Globus pallidus (tissue), 1 donor: ENCODE measurements at places on chromosomes 7 and 10.

DNA sequence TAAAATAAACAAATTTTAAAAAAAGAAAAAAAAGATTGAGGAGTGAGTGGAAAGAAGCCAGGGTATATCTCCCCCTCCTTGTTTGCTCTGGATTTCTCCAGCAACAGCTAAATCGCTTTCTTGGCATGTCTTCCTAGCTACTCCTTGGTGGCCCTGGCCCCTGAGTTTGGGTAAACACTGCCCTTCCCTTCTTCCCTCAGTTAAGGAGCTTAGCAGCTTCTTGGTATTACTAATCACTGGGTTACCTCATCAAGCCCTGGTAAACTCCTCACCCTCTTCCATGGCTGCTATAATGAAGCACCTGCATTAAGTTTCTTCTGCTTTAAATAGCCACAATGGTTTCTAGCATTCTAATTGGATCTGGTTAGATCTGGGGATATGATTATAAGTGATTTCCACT lies 269.8 kb downstream of the FZD1 start:
- DNase-seq, result no peak

GRCh38 chr7:151777495-151777880 lies 99.4 kb downstream of the PRKAG2 start:
- DNase-seq, result no peak

DNA sequence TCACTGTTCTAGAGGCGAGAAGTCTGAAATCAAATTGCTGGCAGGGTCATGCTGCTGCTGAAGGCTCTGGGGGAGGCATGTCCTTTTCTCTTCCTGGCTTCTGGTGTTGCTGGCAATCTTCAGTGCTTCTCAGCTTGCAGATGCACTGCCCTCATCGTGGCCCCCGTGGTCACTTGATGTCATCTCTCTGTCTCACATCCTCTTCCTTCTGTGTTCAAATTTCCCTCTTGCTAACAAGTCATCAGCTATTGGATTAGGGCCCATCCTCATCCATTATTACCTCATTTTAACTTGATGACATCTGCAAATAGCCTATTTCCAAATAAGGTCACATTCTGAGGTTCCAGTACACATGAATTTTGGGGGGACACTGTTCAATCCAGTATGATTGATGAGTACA lies 36.6 kb upstream of the SRGN start:
- DNase-seq, result no peak

DNA sequence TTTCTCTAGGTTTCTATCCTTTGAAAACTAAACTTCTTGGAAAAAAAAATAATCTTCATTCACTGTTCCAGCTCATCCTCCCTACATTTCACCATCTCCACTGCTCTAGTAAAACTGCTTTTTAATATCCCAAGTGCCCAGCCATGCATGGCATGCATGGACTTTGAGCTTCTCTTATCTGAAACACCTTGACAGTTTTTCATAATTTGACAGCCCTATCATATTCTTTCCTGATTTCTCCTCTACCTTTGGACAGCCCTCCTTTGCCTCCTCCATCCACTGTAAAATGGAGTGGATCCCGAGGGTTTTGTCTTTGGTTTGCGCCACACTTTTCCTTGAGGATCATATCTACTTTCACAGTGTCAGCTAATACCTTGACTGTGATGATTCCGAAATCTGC lies 212.8 kb downstream of the ANK3 start:
- no peak for DNase-seq

DNA sequence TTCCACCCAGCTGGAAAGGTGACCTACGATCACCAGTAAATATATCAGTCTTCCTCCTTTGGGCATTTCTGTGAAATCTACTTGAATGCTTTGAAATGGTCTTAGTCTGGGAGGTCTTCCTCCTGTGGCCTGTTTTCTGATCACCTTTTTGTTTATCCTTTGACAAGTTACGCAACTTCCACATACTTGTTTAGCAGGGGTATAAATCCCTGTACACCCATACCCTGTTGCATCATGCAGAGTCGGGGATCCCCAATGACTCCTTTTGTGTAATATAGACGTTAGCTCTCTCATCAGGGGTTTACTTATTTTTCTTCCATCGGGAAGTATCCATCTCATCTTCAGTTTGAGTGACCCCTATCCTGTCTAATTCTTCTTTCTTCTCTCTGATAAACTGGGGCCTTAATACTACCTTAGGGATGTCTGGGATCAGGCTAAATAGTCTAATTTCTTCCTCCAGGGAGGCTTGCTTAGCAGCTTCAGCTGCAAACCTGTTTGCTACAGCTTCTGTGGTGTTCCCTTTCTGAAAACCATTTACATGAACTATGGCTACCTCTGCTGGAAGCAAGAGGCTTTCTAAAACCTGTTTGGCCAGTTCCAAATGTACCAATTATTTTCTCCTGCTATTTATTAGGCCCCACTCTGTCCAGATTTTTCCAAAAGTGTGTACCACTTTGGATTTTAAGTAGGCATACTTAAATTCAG lies 25.8 kb downstream of the MAPK8 start:
- DNase-seq, result no peak

DNA sequence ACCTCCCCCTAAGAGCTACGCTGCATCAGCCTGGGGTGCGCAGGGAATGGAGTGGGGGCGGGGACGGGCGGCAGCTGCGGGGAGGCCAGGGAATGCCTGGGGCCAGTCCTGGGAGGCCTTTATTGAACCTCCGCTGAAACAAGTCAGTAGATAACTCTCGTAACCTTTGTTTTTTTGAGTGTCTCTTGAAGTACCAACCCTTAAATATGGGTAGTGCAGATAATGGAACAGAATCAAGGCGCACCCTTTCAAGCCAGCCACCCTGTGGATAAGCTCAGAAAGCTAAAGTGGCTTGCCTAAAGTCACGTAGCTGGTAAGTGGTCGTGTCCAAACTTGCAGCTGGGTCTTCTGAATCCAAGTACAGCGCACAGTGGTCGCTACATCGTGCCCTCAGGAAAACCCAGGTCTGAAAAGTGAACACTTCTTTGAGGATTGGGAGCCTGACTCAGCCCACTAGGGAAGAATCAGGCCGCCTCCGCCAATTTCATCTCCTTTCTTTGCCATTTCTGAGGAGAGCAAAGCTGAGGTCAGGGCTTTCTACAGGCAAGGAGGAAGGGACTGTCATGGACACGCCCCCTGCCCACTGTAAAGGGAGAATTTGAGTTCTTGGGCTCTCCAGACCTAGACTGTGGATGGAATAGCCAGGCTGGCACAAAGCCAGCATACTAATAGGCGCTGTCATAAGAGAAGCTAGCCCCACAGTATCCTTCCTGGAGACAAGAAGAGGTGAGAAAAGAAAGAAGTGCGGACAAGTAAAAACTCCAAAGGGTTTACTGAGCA lies 3.2 kb upstream of the EGR2 start:
- DNase-seq, result no peak

DNA sequence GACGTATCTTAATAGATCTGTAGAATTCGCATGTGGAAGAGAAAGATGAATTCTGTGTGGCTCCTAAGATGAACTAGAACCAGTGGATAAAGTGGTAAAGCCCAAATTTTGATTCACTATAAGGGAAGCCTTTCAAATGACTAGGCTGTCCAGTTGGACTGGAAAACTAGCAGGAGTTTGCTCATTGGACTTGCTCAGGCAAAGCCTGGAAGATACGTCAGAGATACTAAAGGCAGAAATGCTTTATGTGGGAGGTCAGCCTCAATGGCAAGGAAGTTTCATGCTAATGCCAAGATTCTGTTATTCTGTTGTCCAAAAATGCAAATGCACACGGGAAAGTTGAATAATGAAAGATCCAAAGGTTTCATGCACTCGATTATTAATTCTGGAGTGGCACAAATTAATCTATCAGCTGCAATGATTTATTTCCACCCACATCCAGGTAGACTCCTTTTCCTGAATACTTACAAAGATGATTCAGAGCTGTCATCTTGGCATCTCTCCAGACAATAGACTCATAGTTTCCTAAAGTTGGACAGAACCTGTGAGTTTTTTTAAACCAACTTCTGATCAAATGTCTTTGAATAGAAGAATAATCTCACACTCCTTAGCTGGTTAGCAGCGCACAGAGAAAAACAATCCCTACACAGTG lies 20.5 kb upstream of the PPP1R3C start:
- DNase-seq, result no peak

- no peak for DNase-seq
Observed at GRCh38 chr10:120369856-120370276, 87.2 kb upstream of the PLPP4 start.
